ENCODE measurements at places on chromosomes 6 and 20. TPM values are rescaled to one million over a fixed set of nuclear protein-coding genes. Genes with fewer than 3 reads are reported as not detected.

ZBTB9 gene
- 8.7 TPM for total RNA-seq

ERVFRD-1 gene
- not detected for total RNA-seq

TM9SF4 gene
- total RNA-seq = 36.5 TPM

SAMD3 gene
- 8.7 TPM for total RNA-seq

EYA4 gene
- total RNA-seq = not detected

COL9A3 gene
- not detected for total RNA-seq

RNF144B gene
- 1.8 TPM for total RNA-seq

GPR6 gene
- not detected for total RNA-seq

ETV7 gene
- 0.86 TPM for total RNA-seq

STMND1 gene
- total RNA-seq = not detected

CLPSL2 gene
- total RNA-seq = not detected

LEMD2 gene
- 40.1 TPM for total RNA-seq

CST9 gene
- total RNA-seq = not detected

- no peak for DNase-seq
- H3K4me1 ChIP-seq = peaks cover 26% of the 10 kb centered on the region
- H3K27ac ChIP-seq = no peak overlapping the region
- peaks cover 4% of the 10 kb centered on the region for H3K36me3 ChIP-seq
Measured at GRCh38 chr6:319177-320131, 27.2 kb downstream of the DUSP22 start.

DNA sequence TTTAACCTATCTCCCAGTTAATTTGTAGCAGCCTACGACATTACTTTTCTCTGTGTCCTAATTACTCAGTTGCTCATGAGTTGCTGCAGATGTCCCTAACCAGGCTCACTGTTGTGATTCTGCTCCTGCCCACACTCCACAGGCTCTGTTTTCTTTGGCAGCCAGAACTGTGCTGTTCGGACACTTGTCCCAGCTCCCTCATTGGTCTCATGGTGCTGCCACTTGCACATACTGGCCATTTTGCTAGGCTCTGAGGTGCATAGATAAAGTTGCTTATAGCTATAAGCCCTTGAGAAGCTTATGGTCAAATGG is 55.0 kb downstream of the NOX3 start:
- H3K27me3 ChIP-seq = no peaks in the 10 kb centered on the region
- no peak overlapping the region for H3K27ac ChIP-seq
- no peak overlapping the region for H3K4me3 ChIP-seq
- no peaks in the 10 kb centered on the region for H3K36me3 ChIP-seq
- H3K4me1 ChIP-seq = no peaks in the 10 kb centered on the region

GRCh38 chr6:160998766-160999165 is 7.2 kb downstream of the MAP3K4 start:
- H3K36me3 ChIP-seq = peaks cover 9% of the 10 kb centered on the region
- H3K4me3 ChIP-seq = no peak overlapping the region
- DNase-seq = no peak
- peaks cover 43% of the 10 kb centered on the region for H3K4me1 ChIP-seq

- H3K27ac ChIP-seq = peak overlapping the region; percentile 86
- DNase-seq = no peak
- H3K27me3 ChIP-seq = no peaks in the 10 kb centered on the region
- peak overlapping the region; percentile 43 for H3K4me3 ChIP-seq
- peaks cover 5% of the 10 kb centered on the region for H3K36me3 ChIP-seq
Measured at GRCh38 chr6:15331143-15331542, 85.3 kb downstream of the JARID2 start.

DNA sequence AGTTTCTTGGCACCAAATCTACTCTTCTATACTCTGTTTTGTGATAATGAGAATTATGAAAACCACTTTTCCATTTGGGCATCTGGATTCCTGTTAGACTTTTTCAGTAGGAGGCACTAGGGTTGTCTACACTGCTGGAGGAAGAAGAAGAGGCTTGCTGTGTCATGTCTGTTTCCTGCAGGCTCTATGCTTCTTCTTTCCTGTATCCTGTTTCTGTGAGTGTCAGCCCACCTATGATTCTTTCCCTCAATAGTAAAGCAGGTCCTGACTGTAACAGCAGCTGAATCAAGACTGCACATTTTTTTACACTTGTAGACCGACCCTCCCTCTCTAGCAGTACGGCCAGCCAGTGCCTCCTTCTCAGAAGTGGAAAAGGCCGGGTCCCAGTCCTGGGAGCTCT is 603.9 kb downstream of the HDGFL1 start:
- H3K4me3 ChIP-seq = no peak overlapping the region
- no peaks in the 10 kb centered on the region for H3K27me3 ChIP-seq
- no peaks in the 10 kb centered on the region for H3K4me1 ChIP-seq
- H3K36me3 ChIP-seq = no peaks in the 10 kb centered on the region

DNA sequence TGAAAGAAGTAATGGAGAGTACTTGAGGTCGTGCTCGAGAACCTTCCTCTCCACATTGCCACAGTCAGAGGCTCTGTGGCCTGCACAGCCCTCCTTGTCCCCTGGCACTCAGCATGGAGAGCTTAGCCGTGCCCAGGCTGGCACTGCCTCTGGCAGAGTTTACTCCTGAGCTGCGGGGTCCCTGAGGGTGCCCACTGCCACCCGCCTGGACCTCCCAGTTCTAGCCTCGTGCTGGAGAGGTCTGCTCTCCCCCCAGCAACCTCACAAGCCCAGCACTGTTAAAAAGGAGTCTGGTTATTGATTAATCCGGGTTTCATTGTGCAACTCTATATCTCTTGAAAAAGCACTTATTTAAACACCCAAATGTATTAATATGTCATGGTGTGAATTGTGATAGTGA is 226.8 kb downstream of the TMEM242 start:
- no peaks in the 10 kb centered on the region for H3K36me3 ChIP-seq
- H3K27ac ChIP-seq = no peak overlapping the region
- no peak overlapping the region for H3K4me3 ChIP-seq
- no peak for DNase-seq
- peaks cover 47% of the 10 kb centered on the region for H3K4me1 ChIP-seq

GRCh38 chr20:57588596-57588995 is 27.7 kb downstream of the PCK1 start:
- no peaks in the 10 kb centered on the region for H3K36me3 ChIP-seq
- peaks cover 7% of the 10 kb centered on the region for H3K27me3 ChIP-seq
- no peak overlapping the region for H3K27ac ChIP-seq
- no peaks in the 10 kb centered on the region for H3K4me1 ChIP-seq

- H3K27me3 ChIP-seq = no peaks in the 10 kb centered on the region
- no peak for DNase-seq
- peaks cover 51% of the 10 kb centered on the region for H3K36me3 ChIP-seq
- no peak overlapping the region for H3K27ac ChIP-seq
- H3K4me3 ChIP-seq = no peak overlapping the region
- H3K4me1 ChIP-seq = peaks cover 27% of the 10 kb centered on the region
Measured at GRCh38 chr6:118586746-118587485, 38.8 kb downstream of the PLN start.

DNA sequence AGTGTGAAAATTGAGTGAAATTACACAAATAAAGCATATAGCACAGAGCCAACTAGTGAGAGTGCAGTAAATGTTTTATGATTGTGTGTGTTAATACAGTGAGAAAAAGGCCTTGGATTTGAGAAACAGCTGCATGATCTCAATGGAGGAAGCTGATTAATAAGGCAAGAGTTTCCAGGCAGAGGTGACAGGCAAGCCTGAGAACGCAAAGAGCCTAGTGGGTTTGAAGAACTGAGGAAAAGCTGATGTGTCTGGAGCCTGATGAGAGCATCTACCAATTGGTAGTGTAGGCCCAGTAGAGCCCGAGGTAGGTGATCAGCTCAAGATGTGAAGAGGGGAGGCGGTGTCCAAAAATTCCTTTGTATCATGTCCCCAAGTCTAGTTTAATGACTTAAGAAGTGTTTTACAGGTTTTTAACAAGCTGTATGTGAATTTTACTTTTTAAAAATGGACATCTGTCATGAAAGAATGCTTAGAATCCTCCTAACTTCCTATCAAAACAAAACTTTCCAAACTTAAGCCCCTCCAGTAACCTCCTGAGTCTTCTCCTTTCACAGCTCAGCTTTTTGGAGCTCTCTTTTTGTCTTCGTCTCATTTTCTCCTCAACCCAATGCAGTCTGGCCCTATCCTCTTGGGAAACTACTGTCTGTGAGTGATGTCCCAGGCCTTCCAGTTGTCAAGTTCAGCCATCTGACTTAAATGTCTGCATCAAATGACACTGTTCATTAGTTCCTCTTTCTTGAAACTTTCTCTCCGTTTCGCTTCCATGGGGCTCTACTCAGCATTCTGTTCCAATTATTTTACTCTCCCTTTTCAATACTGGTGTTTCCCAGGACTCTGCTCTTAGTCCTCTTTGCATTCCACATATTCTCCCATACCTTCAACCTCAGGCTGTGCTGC is 1.2 kb downstream of the CDC40 start:
- no peaks in the 10 kb centered on the region for H3K36me3 ChIP-seq
- H3K27me3 ChIP-seq = peaks cover 4% of the 10 kb centered on the region
- H3K4me1 ChIP-seq = peaks cover 18% of the 10 kb centered on the region
- no peak overlapping the region for H3K27ac ChIP-seq
- DNase-seq = peak; percentile 25

GRCh38 chr20:59177266-59178250 is 13.9 kb downstream of the ZNF831 start:
- H3K4me3 ChIP-seq = peak overlapping the region; percentile 61
- H3K36me3 ChIP-seq = peaks cover 77% of the 10 kb centered on the region
- H3K27me3 ChIP-seq = no peaks in the 10 kb centered on the region
- H3K4me1 ChIP-seq = peaks cover 85% of the 10 kb centered on the region
- peak; percentile 70 for DNase-seq
- peak overlapping the region; percentile 95 for H3K27ac ChIP-seq

DNA sequence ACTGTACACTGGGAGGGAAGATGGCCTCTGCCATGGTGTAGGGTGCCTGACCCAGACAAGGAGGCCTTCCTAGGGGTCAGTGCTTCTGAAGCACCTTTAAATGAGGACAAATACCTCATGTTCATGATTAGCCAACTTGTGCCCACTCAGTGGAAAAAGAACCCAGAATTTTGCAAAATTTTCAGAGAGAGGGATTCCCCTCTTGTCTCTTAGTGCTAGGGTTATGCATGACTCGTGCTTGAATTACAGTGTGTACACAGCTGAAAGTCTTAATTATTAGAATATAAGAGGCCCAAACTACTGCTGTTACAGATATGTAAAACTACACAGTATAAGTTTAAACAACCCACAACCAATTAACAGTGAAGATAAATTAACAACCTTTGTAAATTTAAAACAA is 38.0 kb downstream of the HLA-G start:
- H3K36me3 ChIP-seq = no peaks in the 10 kb centered on the region
- H3K4me3 ChIP-seq = no peak overlapping the region
- no peaks in the 10 kb centered on the region for H3K4me1 ChIP-seq
- H3K27me3 ChIP-seq = peaks cover 41% of the 10 kb centered on the region
- H3K27ac ChIP-seq = no peak overlapping the region
- DNase-seq = no peak

GRCh38 chr6:116191881-116192280 is 62.0 kb downstream of the TSPYL4 start:
- peaks cover 1% of the 10 kb centered on the region for H3K36me3 ChIP-seq
- H3K4me3 ChIP-seq = no peak overlapping the region
- no peak overlapping the region for H3K27ac ChIP-seq
- H3K4me1 ChIP-seq = no peaks in the 10 kb centered on the region
- H3K27me3 ChIP-seq = no peaks in the 10 kb centered on the region

DNA sequence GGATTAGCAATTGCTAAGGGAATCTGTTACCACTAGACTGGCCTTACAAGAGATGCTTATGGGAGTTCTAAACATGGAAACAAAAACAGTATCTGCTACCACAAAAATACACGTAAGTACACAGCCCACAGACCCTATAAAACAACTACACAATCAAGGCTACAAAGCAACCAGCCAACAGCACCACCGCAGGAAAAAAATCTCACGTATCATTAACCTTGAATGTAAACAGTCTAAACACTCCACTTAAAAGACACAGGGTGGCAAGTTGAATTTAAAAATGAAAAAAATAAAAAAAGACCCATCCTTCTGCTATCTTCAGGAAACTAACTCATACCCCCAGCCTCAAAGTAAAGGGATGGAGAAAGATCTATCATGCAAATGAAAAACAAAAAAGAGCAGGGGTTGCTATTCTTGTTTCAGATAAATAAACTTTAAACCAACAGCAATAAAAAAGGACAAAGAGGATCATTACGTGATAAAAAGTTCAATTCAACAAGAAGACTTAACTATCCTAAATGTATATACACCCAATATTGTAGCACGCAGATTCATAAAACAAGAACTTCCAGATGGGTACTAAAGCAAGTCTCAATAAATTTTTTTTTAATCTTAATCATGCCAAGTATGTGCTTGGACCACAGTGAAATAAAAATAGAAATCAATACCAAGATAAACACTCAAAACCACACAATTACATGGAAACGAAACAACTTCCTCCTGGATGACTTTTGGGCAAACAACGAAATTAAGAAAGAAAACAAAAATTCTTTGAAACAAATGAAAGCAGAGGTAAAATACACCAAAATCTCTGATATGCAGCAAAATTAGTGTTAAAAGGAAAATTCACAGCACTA is 52.3 kb downstream of the RNGTT start:
- peaks cover 57% of the 10 kb centered on the region for H3K4me1 ChIP-seq
- no peak for DNase-seq
- H3K4me3 ChIP-seq = no peak overlapping the region
- H3K27ac ChIP-seq = no peak overlapping the region

DNA sequence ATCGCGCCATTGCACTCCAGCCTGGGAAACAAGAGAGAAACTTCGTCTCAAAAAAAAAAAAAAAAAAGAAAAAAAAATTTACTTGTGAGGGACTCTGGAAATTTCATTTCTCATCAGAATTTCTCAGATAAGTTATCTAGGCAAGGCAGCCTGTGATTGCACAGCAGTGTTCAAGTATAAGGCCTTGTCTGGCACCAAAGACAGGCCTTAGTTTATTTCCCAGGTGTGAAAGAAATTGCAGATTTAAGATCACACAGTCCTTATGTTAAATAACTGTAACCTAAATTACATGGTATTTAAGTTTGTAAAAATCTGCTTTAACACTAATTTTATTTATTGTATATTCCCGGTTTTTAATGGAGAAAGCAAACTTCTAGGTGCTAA is 34.8 kb downstream of the HFE start:
- peak overlapping the region; percentile 84 for H3K4me3 ChIP-seq
- H3K27ac ChIP-seq = peak overlapping the region; percentile 98

GRCh38 chr6:88359530-88360202 is 193.5 kb upstream of the CNR1 start:
- DNase-seq = no peak
- no peaks in the 10 kb centered on the region for H3K27me3 ChIP-seq
- no peak overlapping the region for H3K4me3 ChIP-seq
- no peaks in the 10 kb centered on the region for H3K4me1 ChIP-seq
- no peaks in the 10 kb centered on the region for H3K36me3 ChIP-seq
- no peak overlapping the region for H3K27ac ChIP-seq

- no peaks in the 10 kb centered on the region for H3K27me3 ChIP-seq
- H3K4me1 ChIP-seq = no peaks in the 10 kb centered on the region
- H3K27ac ChIP-seq = no peak overlapping the region
- H3K4me3 ChIP-seq = no peak overlapping the region
- H3K36me3 ChIP-seq = no peaks in the 10 kb centered on the region
- DNase-seq = no peak
Measured at GRCh38 chr20:19723051-19723450, 35.0 kb upstream of the RIN2 start.

- H3K27me3 ChIP-seq = no peaks in the 10 kb centered on the region
- no peak for DNase-seq
- H3K4me1 ChIP-seq = peaks cover 18% of the 10 kb centered on the region
- no peaks in the 10 kb centered on the region for H3K36me3 ChIP-seq
- no peak overlapping the region for H3K27ac ChIP-seq
- no peak overlapping the region for H3K4me3 ChIP-seq
Measured at GRCh38 chr6:25354078-25354932, 75.1 kb downstream of the CARMIL1 start.

GRCh38 chr6:53603386-53604116 is 58.6 kb upstream of the GCLC start:
- H3K36me3 ChIP-seq = no peaks in the 10 kb centered on the region
- H3K27me3 ChIP-seq = peaks cover 5% of the 10 kb centered on the region
- no peak overlapping the region for H3K4me3 ChIP-seq
- no peaks in the 10 kb centered on the region for H3K4me1 ChIP-seq
- DNase-seq = no peak
- H3K27ac ChIP-seq = no peak overlapping the region

All from activated CD8-positive, alpha-beta T cell treated with anti-CD3 and anti-CD28 coated beads for 36 hours (primary cell).